A549 treated with CpdA at 1 μM for 4 hours (cell line): ENCODE measurements at places on chromosomes 5 and 9. TPM values are rescaled to one million over a fixed set of nuclear protein-coding genes. Genes with fewer than 3 reads are reported as not detected.

Gene PNPLA7
- total RNA-seq = 0.54 to 0.97 TPM (median 0.84 TPM) in 5 replicates

Gene SLC6A18
- total RNA-seq = not detected in 5 replicates

Gene HMHB1
- total RNA-seq = not detected in 5 replicates

Gene SLC44A1
- 20.5 to 29.3 TPM (median 26.7 TPM) in 5 replicates for total RNA-seq

Gene ARHGEF37
- total RNA-seq = 0.77 to 1.1 TPM (median 0.90 TPM) in 5 replicates

Gene SLC36A3
- total RNA-seq = not detected in 5 replicates

Gene FOXD4L6
- total RNA-seq = 0.06 TPM in 1 of 5 replicates, not detected in the others

Gene PCDHAC1
- total RNA-seq = 1.1 to 1.4 TPM (median 1.2 TPM) in 5 replicates

Gene LCN15
- total RNA-seq = 0.09 TPM in 1 of 5 replicates, not detected in the others

Gene TLR4
- total RNA-seq = 0.06 to 0.34 TPM (median 0.10 TPM) in 5 replicates

Gene OR1J2
- 0.06 to 0.15 TPM in 2 of 5 replicates, not detected in the others for total RNA-seq

Gene IL3
- not detected in 5 replicates for total RNA-seq

Gene TRIM36
- total RNA-seq = 1.5 to 1.7 TPM (median 1.7 TPM) in 5 replicates

Gene GRXCR2
- total RNA-seq = not detected in 5 replicates

Gene GMCL2
- not detected in 5 replicates for total RNA-seq

Gene SEMA5A
- total RNA-seq = not detected in 5 replicates

Gene NRARP
- 2.7 to 7.1 TPM (median 5.4 TPM) in 5 replicates for total RNA-seq

Gene MEIKIN
- total RNA-seq = not detected in 5 replicates
